Stimulated activated effector memory CD8-positive, alpha-beta T cell treated with anti-CD3 and anti-CD28 coated beads, Interleukin-12 subunit alpha, Interleukin-12 subunit beta, amount 100 ng/mL, for 72 hours (primary cell): ENCODE measurements at places on chromosomes 13 and 19.

- no peak for DNase-seq
Observed at GRCh38 chr19:51342631-51343569, 961 bp upstream of the VSIG10L start.

GRCh38 chr13:57438072-57438471 lies 193.5 kb upstream of the PCDH17 start:
- no peak for DNase-seq

GRCh38 chr19:41588497-41589209 lies 12.7 kb downstream of the CEACAM21 start:
- no peak for DNase-seq

- no peak for DNase-seq
Observed at GRCh38 chr19:38946229-38947010, 15.7 kb downstream of the MRPS12 start.

- no peak for DNase-seq
Observed at GRCh38 chr13:98508685-98509084, 68.2 kb downstream of the STK24 start.

DNA sequence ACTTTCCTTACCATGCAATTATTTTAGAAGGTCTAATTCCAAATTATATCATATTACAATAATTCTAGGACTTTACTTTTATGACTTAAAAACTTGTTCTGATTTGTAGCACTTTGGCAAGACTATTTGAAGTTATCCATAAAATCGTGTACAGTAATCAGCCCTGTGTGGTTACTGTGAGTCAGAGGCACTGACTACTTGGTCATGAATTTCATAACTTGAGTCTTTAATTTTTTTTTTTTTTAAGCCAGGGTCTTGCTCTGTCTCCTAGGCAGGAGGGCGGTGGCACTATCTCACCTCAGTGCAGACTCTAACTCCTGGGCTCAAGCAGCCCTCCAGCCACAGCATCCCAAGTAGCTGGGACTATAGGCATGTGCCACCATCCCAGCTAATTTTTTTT lies 1319.2 kb upstream of the SLC10A2 start:
- no peak for DNase-seq

GRCh38 chr13:27023385-27024073 lies 148.1 kb downstream of the USP12 start:
- no peak for DNase-seq

GRCh38 chr13:30194906-30195305 lies 112.4 kb downstream of the KATNAL1 start:
- DNase-seq, result no peak

DNA sequence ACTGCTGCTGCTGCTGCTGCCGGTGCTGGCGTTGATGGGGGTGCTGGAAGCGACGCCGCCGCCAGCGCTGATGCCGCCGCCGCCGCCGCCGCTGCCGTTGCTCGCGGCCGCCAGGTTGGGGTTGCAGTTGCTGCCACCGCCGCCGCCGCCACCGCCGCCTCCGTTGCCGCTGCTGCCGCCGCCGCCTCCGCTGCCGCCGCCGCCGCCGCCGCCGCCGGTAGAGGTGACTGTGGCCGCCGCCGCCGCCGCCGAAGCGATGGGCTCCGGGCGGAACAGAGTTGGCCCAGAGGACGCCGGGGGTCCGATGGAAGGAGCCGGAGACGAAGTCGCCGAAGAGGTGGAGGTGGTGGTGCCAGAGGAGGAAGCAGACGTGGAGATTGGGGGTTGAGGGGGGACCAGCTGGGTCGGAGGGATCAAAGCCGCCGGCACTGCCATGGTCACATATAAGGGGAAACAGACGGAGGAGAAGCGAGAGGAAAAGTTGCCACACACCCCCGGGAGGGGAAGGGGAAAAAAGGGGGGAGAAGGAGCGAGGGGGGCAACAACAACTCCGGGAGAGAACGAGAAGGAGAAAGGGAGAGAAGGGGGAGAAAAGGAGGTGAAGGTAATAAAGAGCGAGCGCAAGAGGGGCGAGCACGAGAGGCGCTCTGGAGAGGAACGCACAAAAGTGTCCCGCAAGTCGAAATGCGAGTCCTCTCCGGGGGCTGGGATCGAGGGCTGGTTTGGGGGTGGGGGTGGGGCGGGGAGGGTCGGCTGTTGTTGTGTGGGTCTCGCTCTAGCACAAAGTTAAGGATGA lies 471 bp downstream of the DACH1 start:
- no peak for DNase-seq
